Neuronal stem cell (in vitro differentiated cells): ENCODE measurements at places on chromosomes 12 and 14.

DNA sequence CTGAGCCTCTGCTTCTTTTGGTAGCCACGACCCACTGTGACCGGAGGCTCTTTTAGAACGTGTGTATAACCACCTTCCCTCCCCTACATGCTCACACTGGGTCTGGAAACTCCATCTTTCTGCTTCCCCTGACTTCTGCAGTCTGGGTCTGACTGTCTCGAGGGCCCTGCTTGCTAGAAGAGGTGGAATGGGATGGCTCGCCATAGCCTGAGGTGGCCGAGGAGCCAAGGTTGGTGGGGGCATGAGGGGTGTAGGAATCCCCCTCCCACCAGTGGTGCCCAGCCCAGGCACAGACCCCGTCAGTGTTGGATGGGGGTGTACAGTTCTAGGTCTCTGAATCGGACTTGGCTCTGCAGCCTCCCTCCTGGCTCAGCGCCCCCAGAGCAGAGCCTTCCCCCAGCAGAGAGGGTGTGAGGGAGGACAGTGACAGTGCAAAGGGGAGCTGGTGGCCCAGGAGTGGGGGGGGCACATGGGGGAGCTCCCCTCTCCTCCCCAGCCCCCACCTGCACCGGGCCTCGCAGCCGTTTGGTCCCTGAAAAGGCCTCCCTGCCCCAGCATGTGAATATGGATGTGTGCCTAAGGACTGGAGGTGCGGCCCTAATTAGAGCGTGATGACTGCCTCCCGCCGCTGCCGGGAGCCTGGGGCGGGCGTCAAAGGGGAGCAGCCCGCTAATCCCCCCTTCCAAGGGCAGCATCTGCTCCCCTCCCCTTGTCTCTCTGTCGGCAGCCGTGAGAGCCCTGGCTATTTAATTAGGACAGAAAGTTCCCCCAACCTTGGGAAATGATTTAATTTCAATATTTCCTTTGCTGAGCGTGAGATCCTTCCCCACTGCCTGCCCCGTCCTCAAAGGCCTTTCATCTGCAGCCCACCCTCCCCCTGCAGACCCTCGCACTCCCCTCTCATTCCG, 196.2 kb upstream of the C14orf180 start:
- DNase-seq, result peak; percentile 52

- DNase-seq, result no peak
Measured at GRCh38 chr12:3545121-3545796, 54.3 kb downstream of the PRMT8 start.

GRCh38 chr12:55865327-55865726, 22.6 kb upstream of the MMP19 start:
- no peak for DNase-seq

DNA sequence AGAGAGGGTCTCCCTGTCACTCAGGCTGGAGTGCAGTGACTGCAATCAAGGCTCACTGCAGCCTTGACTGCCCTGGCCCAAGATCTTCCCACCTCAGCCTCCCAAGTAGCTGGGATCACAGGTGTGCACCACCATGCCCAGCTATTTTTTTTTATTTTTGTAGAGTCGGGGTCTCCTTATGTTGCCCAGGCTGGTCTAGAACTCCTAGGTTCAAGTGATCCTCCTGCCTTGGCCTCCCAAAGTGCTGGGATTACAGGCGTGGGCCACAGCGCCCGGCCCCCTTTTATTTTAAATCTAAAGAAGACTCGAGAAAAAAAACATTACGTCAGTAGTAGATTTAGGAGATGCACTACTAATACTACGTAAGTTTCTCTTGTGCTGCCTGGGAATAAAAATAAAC, 14.3 kb downstream of the FOS start:
- DNase-seq, result no peak

DNA sequence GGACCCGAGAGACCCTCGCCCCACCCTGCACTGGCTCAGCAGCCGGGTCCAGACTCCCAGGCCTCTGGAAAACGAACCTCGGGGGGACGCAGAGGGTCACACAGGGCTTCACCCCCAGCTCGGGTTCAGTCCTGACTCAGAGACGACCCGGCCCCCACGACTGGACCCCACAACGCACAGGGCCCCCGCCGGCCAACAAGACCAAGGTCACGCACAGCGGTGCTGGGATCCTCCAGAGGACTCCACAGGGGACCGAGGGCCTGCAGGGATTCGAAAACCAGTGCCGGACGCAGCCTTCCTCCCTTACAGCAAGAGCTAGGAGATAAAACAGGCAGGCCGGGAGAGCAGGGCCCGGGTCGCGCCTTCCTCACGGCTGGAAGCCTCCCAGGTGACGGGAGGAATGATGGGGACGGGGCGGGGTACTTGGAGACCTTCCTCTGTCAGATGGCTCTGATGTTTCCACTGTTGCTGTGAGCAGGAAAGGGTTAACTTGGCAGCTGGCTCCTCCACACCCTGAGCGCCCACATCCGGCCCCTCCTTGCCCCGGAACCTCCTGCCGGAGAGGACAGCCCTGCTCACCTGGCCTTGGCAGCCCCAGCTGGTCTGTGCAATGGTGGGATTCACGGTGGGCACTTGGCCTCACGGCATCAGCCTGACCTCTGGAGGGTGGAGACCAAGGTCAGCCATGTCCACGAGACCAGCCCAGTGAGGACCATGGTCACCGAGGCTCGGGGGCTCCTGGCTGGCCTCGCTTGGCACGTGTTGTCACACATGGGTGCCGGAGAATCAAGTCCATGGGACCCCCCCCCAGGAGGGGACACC, 46.2 kb downstream of the GALNT9 start:
- DNase-seq, result no peak

DNA sequence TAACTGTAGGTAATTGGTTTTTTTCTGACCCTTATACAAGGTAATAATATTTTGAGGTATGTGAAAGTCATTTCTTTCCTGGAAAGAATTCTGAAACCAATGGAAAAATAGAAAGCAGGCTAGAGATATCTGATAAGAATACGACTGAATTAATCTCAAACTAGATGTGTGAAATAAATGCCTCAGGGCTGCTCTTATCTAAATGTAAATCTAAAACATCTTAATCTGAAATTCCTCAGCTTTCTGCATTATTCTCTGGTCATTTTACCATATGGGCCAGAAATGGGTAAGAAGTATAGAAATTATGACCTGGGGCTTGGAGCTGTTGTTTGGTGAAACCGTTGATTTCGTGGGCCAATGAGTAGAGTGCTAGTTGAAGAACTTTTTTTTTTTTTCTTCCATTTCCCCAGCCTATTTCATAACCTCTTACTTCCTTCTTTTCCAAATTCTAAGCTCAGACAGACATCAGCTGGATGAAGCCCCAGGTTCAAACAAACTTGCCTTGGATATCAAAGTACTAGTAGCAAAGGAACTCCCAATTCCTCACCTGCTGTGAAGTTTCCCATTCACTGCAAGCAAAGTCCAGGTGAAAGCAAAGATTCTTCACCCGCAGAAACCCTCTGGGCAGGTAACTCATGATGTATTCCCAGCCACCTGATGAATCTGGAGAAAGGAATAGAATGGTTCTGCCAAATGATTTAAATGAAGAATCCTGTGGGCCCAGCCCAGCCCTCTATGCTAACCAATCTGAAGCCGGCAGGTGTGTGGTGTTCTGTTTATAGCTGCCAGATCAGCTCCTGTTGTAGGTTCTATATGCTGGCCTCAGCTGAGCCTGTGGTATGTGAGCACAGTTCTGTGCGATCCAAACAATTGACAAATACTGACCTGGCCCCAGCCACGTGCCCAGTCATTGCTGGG, 9.7 kb upstream of the FOS start:
- no peak for DNase-seq
